ENCODE measurements at places on chromosomes 3 and 15. TPM values are rescaled to one million over a fixed set of nuclear protein-coding genes. Genes with fewer than 3 reads are reported as not detected.

DNA sequence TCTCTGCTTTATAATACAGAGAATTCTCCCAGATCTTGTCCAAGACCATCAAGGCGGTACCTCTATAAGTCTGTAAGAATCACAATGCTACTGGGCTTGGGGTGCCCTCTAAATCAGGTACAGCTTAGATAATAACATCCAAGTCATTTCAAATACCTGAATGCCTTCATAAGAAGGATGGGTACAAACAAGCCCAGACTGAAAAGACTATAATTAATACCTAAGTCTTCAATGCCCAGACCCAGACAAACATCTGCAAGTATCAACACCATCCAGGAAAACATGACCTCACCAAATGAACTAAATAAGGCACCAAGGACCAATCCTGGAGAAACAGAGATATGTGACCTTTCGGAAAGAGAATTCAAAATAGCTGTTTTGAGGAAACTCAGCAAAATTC lies 65.9 kb downstream of the ZMAT3 start:
- H3K4me1 ChIP-seq, result no peaks in the 10 kb centered on the region
- H3K27ac ChIP-seq, result no peak overlapping the region
- no peak overlapping the region for H3K4me3 ChIP-seq
- H3K36me3 ChIP-seq, result no peaks in the 10 kb centered on the region

- H3K4me1 ChIP-seq, result peaks cover 17% of the 10 kb centered on the region
- peaks cover under 1% of the 10 kb centered on the region for H3K36me3 ChIP-seq
- H3K27me3 ChIP-seq, result no peaks in the 10 kb centered on the region
- H3K27ac ChIP-seq, result no peak overlapping the region
- no peak overlapping the region for H3K4me3 ChIP-seq
Observed at GRCh38 chr15:55618387-55618786, 30.2 kb upstream of the PYGO1 start.

TMEM207 gene
- total RNA-seq, result not detected

RTP1 gene
- total RNA-seq, result 1.4 TPM

DNA sequence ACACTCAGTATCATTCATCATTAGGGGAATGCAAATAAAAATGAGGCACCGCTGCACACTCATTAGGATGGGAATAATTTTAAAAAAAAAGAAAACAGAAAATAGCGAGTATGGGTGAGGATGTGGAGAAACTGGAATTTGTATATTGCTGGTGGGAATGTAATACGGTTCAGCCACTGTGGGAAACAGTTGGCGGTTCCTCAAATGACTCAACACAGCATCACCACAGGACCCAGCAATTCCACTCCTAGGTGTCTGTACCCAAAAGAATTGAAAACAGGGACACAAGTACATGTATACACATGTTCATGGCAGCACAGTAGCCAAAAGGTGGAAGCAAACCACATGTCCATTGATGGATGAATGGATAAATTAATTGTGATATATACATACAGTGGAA lies 35.2 kb upstream of the RFTN1 start:
- H3K4me1 ChIP-seq, result no peaks in the 10 kb centered on the region
- no peaks in the 10 kb centered on the region for H3K36me3 ChIP-seq
- H3K27ac ChIP-seq, result no peak overlapping the region
- no peak overlapping the region for H3K4me3 ChIP-seq
- DNase-seq, result no peak

GRCh38 chr3:63207066-63207590 lies 71.0 kb upstream of the SYNPR start:
- no peak overlapping the region for H3K4me3 ChIP-seq
- H3K27me3 ChIP-seq, result no peaks in the 10 kb centered on the region
- no peaks in the 10 kb centered on the region for H3K4me1 ChIP-seq
- H3K27ac ChIP-seq, result no peak overlapping the region

ATP8B4 gene
- total RNA-seq, result 0.95 TPM

DNA sequence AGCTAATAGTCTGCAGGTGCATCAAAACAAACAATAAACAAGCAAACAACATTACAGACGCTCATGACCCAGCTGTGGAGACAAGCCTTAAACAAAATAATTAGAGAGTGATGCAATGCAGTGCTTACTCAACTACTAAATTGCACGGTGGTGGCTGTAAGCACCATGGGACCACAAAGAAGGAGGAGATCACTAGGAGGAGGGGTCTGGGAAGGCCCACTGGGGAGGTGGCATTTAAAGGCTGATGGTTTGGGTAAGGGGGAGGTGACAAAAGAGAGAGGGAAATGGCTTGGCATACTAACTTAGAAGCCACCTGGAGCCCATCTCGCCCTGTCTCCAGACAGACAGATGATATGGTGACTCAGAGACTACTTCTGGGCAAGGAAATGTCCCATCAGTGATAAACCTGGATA lies 516.7 kb downstream of the FOXP1 start:
- no peaks in the 10 kb centered on the region for H3K36me3 ChIP-seq
- H3K27ac ChIP-seq, result no peak overlapping the region
- H3K4me1 ChIP-seq, result peaks cover 6% of the 10 kb centered on the region
- DNase-seq, result no peak
- H3K4me3 ChIP-seq, result no peak overlapping the region

GRCh38 chr3:95886616-95887015 lies 927.8 kb upstream of the EPHA6 start:
- no peak overlapping the region for H3K27ac ChIP-seq
- H3K4me3 ChIP-seq, result no peak overlapping the region
- no peaks in the 10 kb centered on the region for H3K27me3 ChIP-seq
- no peak for DNase-seq
- no peaks in the 10 kb centered on the region for H3K36me3 ChIP-seq
- no peaks in the 10 kb centered on the region for H3K4me1 ChIP-seq

DNA sequence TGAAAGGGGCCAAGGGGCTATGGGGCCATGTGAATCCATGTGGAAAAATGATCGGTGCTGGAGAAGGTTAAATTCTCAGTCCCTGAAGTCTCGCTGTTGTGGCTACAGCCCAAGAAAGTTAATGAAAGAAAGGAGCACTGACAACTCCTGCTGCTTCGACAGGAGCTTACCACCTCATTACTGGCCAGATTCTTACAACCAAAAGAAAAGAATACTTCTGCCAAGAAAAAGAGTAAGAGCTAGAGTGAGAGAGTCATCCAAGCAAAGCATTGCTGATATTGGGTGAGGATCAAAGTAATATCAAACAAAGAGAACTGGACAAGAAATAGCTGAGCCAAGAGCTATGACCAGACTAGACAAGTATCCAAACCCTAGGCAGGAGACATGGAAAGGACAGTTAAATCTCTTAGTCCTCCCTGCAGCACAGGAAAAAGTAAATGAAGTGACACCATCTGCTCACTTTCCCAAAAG lies 348.4 kb upstream of the PLSCR5 start:
- no peak overlapping the region for H3K4me3 ChIP-seq
- H3K4me1 ChIP-seq, result peaks cover 4% of the 10 kb centered on the region
- H3K36me3 ChIP-seq, result no peaks in the 10 kb centered on the region
- DNase-seq, result peak; percentile 50
- peaks cover 12% of the 10 kb centered on the region for H3K27me3 ChIP-seq
- peak overlapping the region; percentile 47 for H3K27ac ChIP-seq

- H3K36me3 ChIP-seq, result no peaks in the 10 kb centered on the region
- DNase-seq, result peak; percentile 65
- H3K27me3 ChIP-seq, result no peaks in the 10 kb centered on the region
- H3K4me3 ChIP-seq, result no peak overlapping the region
Observed at GRCh38 chr15:28977377-28978010, 91.7 kb downstream of the APBA2 start.

DNA sequence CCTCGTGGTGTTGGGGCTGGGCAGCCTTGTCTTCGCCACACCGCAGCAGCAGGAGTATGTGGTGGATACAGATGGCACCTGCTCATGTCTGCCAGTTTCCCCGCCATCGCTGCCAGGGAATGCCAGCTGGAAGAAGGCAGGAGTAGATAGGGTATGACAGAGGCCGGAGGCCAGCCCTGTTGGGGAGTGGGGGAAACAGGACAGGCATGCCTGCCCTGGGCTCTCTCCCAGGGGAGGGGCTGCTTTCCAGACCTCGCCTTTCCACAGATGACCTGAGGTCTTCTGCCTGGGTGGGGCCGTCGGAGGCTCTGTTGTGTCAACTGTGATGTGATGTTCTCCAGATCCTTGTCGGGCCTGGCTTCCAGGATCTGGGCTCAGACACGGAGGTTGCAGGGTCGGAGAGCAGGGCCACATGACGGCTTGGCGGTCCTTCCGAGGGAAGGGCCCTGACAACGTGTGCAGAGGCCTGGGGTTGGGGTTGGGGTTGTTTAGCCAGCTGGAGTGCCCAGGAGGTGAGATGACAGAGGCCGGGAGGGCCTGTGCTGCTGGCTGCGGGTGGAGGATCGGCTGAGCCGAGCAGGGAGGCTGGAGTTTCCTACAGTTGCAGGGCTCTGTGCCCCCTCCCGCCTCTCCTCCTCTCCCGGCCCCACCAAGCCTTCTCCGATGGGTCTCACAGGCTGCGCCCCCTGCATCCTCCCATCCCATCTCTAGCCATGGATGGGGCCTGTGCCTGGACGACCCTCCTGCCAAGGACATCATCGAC lies 102.0 kb downstream of the TBC1D2B start:
- H3K4me3 ChIP-seq, result no peak overlapping the region
- H3K27me3 ChIP-seq, result no peaks in the 10 kb centered on the region
- DNase-seq, result no peak
- no peak overlapping the region for H3K27ac ChIP-seq
- no peaks in the 10 kb centered on the region for H3K4me1 ChIP-seq

RASSF1 gene
- total RNA-seq, result 17.2 TPM

DNA sequence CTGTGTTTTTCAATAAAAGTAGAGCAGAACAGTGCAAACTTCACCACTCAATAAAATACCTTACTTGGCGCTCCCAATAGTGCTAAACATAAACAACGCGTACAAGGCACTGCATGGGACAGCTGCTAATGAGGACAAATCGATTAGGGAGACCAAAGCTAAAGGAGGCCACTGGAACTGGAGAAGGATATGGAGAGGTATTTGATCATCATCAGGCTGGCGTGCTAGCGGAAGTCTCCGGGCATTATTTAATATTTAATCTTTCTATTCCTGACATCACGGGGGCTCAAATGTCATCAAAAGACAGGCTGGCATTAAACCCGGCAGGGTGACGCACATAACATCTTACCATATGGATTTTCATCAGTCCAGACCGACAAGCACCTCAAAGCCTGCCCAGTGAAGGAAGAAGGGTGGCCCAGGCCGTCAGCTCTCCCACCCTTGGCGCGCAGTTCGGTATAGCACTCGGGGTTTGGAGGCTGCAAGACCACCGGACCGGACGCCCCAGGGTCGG lies 604 bp downstream of the CCPG1 start:
- H3K4me1 ChIP-seq, result no peaks in the 10 kb centered on the region
- H3K36me3 ChIP-seq, result no peaks in the 10 kb centered on the region
- H3K27ac ChIP-seq, result peak overlapping the region; percentile 91
- no peaks in the 10 kb centered on the region for H3K27me3 ChIP-seq
- DNase-seq, result no peak

- H3K36me3 ChIP-seq, result no peaks in the 10 kb centered on the region
- H3K27me3 ChIP-seq, result peaks cover 13% of the 10 kb centered on the region
- no peak overlapping the region for H3K27ac ChIP-seq
- H3K4me3 ChIP-seq, result no peak overlapping the region
- H3K4me1 ChIP-seq, result no peaks in the 10 kb centered on the region
Observed at GRCh38 chr15:69035205-69035917, 20.9 kb downstream of the NOX5 start.

GRCh38 chr15:91927585-91927984 lies 74.1 kb downstream of the SLCO3A1 start:
- no peaks in the 10 kb centered on the region for H3K27me3 ChIP-seq
- no peaks in the 10 kb centered on the region for H3K4me1 ChIP-seq
- DNase-seq, result no peak
- no peak overlapping the region for H3K4me3 ChIP-seq
- H3K27ac ChIP-seq, result no peak overlapping the region
- no peaks in the 10 kb centered on the region for H3K36me3 ChIP-seq

DNA sequence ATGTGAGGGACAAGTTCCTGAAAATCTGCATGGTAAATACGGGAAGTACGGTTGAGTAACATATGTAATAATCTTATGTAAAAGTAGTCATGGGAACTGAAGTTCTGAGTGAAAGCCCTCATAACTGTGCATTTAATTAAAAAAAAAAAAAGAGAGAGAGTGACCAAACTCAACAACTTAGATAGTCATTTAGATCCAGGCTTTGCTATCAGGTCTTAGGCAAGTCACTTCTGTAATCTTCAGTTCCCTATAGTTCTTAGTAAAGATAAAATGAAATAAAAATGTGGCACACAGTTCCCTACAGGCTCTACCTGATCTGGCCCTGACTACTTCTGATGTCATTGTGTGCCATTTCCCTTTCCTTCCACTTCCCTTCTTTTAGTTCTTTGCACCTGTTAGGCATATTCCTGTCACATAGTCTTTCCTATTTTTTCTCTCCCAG lies 15.0 kb downstream of the RNF111 start:
- DNase-seq, result no peak
- no peaks in the 10 kb centered on the region for H3K27me3 ChIP-seq
- H3K27ac ChIP-seq, result no peak overlapping the region
- H3K36me3 ChIP-seq, result peaks cover 24% of the 10 kb centered on the region
- no peak overlapping the region for H3K4me3 ChIP-seq

- peaks cover 8% of the 10 kb centered on the region for H3K4me1 ChIP-seq
- no peak for DNase-seq
- H3K4me3 ChIP-seq, result no peak overlapping the region
- no peak overlapping the region for H3K27ac ChIP-seq
Observed at GRCh38 chr3:156664011-156664830, 10.2 kb upstream of the TIPARP start.

DNA sequence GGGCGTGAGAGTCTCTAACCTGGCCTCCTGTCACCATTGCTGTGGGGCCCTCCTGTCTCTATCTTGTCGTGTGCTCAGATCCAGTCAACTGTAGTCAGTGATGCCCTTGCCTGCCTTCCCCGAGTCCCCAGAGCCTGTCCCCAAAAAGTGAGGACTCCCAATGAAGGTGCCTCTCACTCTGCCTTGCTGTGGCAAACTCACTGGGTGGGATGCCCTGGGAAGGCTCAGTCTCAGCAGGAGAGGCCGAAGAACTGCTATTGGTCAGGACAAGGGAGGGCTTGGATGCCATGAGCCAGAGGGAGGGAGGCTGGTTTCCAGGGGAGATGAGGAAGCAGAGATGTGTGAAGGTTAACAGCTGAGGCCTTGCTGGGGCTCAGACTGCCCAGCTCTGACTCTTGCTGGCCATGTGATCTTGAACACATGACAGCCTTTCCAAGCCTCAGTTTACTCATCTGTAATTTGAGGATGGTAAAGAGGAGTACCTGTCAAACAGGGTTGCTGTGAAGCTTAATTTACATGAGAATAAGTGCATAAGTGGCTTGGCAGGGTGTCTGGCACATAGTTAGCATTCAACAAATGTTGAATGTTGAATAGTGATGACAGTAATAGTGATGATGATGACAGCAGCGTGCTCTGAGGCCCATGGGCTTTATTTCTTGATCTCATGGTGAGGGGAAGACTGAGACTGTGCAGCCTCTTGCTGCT lies 8.2 kb downstream of the KY start:
- peaks cover 43% of the 10 kb centered on the region for H3K27me3 ChIP-seq
- no peaks in the 10 kb centered on the region for H3K36me3 ChIP-seq
- H3K4me1 ChIP-seq, result peaks cover 18% of the 10 kb centered on the region
- DNase-seq, result peak; percentile 60
- H3K27ac ChIP-seq, result no peak overlapping the region
- no peak overlapping the region for H3K4me3 ChIP-seq

DNA sequence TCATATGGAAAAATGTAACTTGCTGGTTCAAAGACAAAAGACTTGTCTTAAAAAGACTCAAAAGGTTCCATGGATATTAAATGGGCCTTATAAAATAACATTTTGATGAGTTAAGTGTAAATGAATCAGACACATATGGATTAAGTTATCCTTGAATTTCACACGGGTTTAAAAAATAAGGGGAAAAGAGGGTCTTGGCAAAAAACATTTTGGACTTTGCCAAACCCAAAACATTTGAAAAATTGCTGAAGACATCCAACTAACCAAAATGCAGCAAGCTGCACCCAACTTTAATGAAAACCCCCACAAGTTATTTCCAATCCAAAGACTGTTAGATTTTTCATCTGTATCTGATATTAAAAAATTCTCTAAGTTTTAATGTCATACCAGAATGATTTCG lies 200.7 kb downstream of the MEIS2 start:
- no peaks in the 10 kb centered on the region for H3K36me3 ChIP-seq
- DNase-seq, result no peak
- H3K27ac ChIP-seq, result no peak overlapping the region
- peaks cover 18% of the 10 kb centered on the region for H3K4me1 ChIP-seq
- no peak overlapping the region for H3K4me3 ChIP-seq
